Heart right ventricle (tissue), 16 donors: ENCODE measurements at places on chromosomes 16 and 17.

DNA sequence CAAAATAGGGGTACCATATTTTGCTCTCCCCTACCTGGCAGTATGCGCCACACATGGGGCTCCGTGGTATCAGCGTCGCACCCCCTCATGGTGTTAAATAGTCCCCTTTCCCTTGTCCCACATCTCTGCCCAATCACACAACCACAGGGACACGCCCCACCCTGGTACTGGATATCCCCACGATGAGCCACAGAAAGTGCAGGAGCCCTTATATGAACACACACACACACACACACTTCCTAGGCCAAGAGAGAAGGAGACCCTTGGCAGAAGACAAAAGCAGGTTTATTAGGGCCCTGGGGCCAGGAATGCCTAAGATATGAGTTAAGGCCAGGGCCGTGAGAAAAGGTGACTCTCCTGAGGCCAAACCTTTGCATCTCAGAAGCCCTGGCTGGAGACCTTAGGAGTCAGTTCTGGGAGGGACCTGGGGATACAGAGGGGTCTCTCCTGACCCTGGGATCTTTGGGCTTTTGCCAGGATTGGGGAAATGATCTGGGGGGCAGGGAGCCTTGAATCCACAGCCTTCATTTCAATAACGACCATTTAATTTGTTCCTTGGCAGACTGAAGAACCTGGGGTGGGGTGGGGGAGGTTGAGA, 11.6 kb downstream of the COPZ2 start:
- no peak for DNase-seq

- DNase-seq = no peak
Measured at GRCh38 chr17:65704731-65705130, 143.3 kb upstream of the AXIN2 start.

DNA sequence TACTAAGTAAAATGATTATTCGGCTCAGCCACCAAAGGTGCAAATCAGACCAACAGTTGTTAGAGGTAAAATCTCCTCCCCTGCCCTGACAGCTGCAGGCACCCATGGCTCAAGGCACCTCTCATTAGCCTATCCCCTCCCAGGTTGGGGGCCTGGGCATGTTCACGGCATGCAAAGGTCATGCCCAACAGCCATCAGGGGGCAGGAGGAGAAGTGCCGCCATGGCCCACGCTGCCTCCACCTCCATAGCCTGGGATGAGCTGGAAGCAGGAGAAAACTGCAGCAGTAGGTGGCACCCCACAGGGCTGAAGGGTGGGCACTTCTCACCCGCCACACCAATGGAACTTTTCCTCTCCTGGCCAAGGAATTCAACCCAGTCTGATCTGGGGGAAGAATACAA, 146.4 kb upstream of the COX10 start:
- no peak for DNase-seq

DNA sequence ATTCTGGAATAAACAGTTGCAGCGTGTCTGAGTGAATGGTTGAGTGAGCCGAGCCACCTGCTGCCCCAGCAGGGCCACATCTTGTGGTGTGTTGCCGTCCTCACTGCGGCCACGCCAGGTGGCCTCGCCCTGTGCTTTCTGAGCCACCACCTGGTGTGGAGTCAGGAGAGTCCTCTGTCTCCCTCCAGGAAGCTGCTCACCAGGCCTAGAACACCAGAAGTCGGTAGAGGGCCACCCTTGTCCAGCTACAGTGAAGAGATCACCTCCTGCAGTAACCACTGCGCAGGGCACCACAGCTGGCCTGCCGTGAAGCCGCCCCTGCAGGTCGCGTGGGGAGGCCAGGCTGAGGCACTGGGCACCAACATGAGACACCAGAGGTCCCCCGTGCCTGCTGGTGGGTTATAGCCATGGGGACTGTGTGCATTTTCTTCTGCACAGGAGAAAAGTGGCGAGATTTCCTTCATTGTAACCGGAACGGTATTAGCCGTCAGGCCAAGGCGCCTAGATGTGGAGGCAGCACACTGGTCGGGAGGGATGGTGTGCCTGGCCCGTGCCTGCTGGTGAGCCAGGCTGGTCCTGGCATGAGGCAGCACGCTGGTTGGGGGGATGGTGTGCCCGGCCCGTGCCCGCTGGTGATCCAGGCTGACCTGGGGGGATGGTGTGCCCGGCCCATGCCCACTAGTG, 28.9 kb upstream of the FOXK2 start:
- DNase-seq = no peak

DNA sequence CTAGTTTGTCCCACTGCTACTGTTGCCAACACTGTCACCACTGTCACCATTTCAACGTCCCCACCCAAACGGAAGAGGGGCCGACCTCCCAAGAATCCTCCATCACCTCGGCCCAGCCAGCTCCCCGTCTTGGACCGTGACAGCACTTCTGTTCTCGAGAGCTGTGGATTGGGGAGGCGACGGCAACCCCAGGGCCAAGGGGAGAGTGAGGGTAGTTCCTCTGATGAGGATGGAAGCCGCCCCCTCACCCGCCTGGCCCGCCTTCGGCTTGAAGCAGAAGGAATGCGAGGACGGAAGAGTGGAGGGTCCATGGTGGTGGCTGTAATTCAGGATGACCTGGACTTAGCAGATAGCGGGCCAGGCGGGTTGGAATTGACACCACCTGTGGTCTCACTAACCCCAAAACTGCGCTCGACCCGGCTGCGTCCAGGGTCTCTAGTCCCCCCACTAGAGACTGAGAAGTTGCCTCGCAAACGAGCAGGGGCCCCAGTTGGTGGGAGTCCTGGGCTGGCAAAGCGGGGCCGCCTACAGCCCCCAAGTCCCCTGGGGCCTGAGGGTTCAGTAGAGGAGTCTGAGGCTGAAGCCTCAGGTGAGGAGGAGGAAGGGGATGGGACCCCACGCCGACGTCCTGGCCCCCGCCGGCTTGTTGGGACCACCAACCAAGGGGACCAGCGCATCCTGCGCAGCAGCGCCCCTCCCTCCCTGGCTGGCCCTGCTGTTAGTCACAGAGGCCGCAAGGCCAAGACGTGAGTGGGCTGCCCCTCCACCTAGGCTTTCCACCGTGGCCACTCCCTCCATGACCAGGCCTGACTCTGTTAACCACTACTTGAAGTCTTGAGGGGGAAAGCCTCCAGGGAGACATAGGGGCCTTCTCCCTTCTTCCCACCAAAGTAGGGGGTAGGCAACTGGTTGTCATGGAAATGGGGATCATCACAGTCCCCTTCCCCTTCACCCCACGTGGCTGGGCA, 9.0 kb upstream of the PHKG2 start:
- no peak for DNase-seq

DNA sequence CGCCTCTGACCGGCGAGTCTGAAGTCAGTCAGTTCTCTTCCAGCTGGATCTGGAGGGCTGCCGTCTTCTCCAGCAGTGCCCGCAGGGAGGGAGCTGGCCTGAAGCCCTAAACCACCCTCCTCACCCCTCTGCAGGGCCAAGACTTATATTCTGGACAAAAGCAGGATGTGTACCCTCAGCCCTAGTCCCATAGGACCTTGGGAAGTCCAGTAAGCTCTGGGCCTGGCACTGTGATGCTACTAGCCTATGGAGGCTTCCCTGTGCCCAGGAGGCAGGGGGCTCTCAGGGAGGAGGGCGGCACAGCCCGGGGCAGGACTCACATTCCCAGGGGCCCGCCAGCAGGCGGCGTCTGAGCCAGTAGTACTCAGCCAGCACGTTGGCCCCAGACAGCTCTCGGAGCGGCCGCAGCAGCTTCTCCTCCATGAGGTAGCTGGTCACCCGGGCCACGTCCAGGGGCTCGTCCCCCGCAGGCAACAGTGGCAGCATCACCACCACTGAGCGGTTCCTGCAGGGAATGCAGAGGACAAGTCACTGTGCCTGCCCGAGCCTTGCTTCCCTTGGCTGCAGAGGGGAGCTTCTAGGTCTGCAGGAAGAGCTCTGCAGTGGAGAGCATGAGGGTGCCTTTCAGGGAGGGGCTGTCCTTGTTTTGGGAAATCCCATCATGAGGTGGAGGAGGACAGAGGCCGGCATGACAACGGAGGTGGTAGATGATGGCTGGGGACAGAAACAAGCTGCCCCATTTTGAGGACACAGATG, 41.7 kb downstream of the RMI2 start:
- peak; percentile 49 for DNase-seq

DNA sequence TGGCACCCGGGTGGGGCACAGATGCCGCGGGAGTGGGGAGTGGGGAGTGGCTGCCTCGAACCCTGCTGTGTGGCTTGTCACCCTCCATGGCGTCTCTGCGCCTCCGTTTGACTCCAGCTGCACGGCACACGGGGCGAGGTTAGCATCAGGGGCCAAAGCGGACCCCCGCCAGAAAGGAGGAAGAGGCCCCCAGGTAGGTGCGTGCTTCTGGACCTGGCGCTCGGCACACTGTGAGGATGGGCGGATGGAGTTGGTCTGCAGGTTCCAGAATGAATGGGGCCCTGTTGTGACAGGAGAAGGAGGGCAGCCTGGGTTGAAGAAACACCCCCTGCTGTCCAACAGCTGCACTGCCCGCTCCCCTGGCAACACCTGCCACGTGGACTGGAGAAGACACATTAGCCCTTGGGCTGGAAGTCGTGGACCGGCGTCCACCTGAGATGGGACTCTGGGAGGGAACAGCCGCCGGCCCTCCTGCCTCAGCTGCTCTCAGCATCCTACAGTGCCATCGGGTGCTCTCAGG, 9.4 kb upstream of the FASN start:
- no peak for DNase-seq

GRCh38 chr16:10847176-10847575, 28.6 kb upstream of the TVP23A start:
- no peak for DNase-seq

DNA sequence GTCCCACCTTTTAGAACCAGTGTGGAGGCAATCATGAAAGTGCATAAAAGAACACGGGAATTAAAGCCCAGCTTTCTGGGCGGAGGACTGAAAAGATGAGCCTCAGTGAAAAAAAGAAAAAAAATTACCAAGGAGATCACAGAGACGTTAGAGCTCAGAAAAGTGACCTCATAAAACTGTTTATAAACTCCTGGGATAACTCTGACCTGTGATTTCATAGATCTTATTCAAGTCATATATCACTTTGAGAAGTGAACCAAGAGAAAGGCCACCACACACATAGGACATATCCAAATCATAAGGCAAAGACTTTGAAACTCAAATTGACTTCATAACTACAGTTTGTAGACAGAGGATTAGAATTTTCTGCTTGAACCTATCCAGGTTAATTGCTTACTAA, 90.1 kb downstream of the KCNJ2 start:
- DNase-seq = no peak

DNA sequence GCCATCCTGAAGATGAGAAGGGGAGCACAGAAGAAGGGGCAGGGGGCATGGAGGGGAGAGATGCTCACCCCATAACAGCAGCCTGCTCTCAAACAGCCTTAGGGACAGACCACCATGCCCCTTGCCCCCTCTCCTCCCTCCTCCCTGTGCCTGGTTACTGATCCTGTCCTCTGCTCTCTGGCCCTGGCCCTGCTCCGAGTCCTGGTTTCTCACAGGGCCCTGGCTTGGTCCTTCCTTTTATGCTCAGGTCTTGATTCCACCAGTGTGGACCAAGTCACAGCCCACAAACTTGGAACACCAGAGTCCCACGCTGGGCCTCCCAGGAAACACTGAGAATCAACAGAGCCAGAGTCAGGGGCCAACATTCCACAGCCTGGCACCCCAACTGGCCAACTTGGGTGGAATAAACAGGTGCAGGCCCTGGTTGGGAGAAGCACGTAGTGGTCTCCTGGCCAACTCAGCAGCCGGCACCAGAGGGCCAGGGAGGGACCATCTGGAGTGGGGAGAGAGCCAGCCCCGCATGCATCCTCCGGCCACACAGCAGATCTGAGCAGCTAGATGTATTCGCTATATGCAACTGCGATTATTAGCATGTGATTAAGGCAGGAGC, 44.9 kb upstream of the CDC42EP4 start:
- DNase-seq = no peak

DNA sequence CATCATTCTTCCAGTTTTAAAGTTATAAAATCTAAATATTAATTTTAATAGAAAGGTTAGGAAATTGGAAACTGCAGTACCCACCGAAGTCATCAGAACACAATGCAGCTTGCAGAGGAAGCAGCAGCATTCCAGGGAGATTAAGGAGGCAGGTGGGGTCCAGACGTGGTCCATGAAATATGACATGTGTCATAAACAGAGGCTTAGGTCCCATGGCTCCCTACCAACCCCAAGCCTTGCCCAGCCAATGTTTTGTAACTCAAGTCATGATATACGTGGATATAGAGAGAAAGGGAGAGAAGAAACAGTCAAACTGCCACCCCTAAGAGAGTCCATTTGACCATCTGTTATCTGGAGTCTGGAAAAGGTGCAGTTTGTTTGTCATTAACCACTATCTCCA, 670.0 kb downstream of the TOX3 start:
- DNase-seq = no peak

DNA sequence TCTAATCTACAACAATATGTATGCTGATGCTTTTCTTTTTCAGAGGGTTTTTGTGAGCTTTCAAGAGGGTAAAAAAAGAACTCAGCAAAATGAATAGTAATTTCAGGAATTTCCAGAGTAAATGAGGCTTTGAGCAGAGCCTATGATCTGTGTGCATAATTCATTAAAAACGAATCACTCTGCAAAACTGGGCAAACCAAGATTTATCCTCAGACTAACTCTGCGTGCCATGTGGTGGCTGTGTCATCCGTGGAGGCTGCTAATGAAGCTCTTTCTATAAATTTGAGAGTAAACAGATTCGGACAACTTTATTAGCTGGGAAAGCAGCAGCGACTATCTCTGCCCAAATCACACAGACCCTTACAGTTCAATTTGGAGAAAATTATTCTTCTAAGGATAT, 83.8 kb downstream of the FOXL1 start:
- no peak for DNase-seq

DNA sequence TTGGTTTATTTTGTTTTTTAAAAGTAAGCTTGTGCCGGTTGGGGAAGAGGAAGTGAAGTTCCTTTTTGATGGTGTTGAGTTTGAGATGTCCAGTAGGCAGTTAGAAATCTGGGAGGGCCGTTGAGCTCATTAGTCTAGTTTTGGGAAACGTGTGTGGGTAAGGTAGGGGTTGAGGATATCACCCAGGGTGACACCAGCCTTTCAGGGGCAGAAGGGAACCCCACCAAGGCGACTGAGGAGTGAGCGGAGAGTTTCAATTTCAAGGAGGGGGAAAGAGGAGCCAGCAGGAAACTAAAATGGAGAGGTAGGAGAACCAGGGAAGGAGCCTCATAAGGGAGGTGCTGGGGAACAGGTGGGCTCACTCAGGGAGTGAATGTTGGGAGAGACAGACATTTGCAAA, 22.7 kb downstream of the HAPSTR1 start:
- DNase-seq = no peak

GRCh38 chr16:80695020-80695419, 109.4 kb downstream of the CDYL2 start:
- DNase-seq = no peak

GRCh38 chr17:78539781-78540180, 37.4 kb downstream of the DNAH17 start:
- no peak for DNase-seq

DNA sequence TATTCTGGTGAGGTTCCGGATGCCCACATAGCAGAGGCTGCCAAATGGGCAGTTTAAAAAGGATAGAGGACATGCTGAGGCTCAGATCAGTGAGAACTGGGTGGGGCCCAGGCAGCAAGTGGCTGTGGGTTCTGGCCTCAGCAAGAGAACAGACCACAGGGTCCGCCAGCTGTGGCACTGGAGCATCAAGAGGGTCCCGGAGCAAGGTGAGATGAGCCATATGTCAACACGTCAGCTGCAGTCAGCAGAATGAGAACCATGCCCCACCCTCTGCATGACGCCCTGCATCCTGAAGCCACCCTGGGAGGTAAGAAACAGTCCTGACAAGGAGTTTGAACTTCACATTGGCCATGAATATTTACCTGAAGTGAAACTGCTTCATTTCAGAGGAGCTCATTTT, 20.1 kb upstream of the CCL5 start:
- DNase-seq = no peak
